Activated T-cell treated with anti-CD3 and anti-CD28 coated beads for 24 hours (primary cell): ENCODE measurements at places on chromosomes 1 and 21.

- DNase-seq: no peak
Observed at GRCh38 chr1:30378003-30378596, 345.3 kb downstream of the MATN1 start.

DNA sequence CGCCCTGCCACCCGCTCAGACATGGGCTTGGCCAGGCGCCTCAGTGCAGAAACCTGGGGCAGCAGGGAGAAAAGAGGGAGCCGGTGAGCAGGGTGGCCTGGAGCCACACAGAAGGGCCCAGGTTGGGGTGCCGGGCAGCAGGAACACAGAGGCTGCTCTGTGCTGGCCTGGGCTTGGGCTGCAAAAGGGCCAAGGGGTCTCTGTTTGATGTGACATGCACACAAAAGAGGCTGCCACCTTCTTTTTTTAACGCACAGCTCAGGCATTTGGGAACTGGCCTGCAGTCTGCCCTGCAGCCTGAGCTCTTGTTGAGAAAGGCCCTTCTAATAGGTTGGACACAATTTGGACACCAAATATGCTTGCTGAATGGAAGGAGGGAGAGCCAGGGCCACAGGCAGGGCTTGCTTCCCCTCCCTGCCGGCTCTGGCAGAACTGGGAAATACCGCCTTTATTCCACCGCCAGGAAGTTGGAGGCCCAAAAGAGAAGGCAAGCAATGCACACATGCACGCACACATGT is 32.4 kb downstream of the KIF21B start:
- no peak for DNase-seq

DNA sequence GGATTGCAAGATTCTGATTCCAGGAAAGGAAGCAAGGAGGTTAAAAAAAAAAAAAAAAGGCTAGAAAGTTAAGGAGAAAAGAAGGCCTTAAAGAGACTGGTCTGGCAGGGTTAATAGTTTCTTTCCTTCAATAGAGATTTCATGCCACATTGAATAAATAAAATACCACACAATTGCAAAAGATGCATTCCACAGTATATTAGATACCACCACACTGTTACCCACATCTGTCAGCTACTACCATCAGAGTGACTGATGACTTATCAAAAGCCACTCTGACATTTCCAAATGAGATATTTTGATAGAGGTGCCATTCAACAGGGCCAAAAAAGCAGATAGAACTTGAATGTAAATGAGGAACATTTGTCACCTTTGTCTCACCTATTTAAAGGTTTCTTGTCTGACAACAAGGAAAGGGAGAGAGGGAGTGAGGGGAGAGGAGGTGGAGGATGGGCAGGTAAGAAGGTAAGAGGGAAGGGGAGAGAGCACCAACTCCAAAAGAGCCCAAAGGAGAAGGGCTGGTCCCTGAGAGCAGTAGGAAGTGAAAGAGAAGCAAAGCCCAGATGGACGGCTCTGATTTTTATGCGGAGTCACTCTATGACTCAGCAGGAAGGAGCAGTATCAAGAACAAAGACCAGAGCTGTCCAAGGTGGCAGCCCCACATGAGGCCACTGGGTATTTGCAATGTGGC is 38.3 kb downstream of the LRRN2 start:
- DNase-seq: no peak

GRCh38 chr1:31897526-31898100 is 40.6 kb downstream of the PTP4A2 start:
- no peak for DNase-seq

DNA sequence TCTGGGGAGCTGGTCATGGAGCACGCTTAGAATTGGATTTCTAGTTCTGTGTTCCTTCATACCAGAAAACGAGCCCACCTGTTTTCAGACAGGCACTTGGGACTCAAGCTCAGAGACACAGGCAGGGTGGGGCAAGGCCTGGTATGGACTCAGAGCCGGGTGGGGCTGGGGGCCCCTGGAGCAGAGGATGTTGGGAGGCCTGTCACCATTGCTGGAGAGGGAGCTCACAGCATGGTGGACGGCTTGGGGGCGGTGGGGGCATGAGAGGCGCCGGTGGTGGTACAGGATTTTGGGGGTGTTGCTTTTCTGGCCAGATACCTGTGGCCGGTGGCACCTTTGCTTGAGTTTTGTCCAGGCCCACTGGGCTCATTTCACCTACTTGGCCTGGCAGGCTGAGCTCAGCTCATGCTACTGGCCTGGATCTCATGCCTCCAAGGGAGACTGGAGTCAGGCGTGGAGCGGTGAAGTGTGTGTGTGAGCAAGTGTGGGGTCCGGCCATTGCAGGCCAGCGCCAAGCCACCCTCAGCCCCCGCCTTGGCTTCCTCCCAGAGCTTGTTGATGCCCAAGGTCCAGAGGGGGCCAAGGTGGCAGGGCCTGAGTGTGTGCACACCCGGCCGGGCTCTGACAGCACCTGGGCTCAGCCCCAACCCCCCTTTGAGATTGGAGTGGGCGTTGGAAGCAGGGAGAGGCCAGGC is 8.7 kb downstream of the SLX9 start:
- no peak for DNase-seq

GRCh38 chr1:156461781-156462647 is 38.6 kb downstream of the MEF2D start:
- DNase-seq: no peak

DNA sequence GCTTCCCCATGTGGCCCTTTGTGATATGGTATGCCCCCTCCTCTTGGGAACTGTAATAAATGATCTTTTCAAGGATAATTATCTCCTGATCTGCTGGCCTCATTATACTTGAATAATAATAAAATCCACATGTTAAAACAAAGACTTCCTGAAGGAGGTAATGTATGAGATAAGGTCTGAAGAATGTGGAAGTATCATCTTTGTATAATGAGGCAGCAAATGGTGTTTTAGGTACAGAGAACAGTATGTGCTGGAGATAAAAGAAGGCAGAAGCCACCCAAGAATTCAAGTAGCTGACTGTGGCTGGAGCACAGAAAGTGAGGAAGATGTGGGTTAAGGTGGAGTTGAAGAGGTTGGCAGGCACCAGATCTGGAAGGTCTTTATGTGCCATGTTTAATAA is 12.8 kb upstream of the COG2 start:
- DNase-seq: no peak

- no peak for DNase-seq
Observed at GRCh38 chr1:240484804-240485443, 127.0 kb downstream of the GREM2 start.

- DNase-seq: no peak
Observed at GRCh38 chr1:4267381-4268261, 367.5 kb upstream of the C1orf174 start.

GRCh38 chr1:241130881-241131280 is 226.1 kb downstream of the RGS7 start:
- DNase-seq: no peak

DNA sequence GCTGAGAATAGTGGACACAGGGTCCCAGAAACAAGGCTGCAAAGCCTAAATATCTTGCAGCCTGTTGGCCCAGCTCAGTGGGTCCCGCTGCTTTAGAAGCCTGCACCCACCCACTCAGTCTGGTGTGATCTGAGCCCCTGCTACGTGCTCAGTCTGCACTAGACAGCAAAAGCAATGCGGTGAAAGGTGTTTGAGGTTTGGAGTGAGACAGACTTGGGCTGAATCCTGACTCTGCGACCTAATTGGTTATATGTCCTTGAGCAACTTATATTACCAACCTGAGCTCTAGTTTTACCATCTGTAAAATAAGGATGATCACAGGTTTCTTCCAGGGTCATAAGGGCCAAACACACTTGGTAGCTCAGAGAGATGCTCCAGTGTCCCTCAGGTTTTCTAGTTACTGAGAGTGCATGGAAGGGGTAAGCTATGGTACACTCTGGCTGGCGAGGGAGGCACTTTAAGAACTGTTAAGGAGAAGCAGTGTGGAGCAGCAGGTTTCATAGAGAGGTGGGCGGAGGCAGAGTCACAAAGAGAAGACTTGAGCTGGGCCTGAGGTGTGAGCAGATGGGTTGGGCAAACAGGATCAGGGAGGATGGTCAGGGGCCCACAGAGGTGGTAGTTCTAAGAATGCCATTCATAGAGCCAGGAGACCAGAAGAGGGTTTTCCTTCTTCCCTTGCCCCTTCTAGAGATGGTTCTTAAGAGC is 10.1 kb downstream of the TMEM200B start:
- no peak for DNase-seq

GRCh38 chr1:115929881-115930280 is 46.4 kb upstream of the SLC22A15 start:
- no peak for DNase-seq

- no peak for DNase-seq
Observed at GRCh38 chr1:91645031-91645430, 144.4 kb downstream of the CDC7 start.

- no peak for DNase-seq
Observed at GRCh38 chr1:121445679-121446078, 260.9 kb downstream of the SRGAP2C start.
